ENCODE measurements at places on chromosomes 5 and 9. TPM values are rescaled to one million over a fixed set of nuclear protein-coding genes. Genes with fewer than 3 reads are reported as not detected.
A peak's percentile ranks its signal among the peaks of the same experiment; 100 is the strongest.

Gene N4BP3
- 3.8 TPM for total RNA-seq

GRCh38 chr9:131593091-131593820 lies 47.9 kb downstream of the PRRT1B start:
- ATAC-seq, result no peak

GRCh38 chr5:137609127-137609526 lies 110.0 kb upstream of the SPOCK1 start:
- ATAC-seq, result no peak

DNA sequence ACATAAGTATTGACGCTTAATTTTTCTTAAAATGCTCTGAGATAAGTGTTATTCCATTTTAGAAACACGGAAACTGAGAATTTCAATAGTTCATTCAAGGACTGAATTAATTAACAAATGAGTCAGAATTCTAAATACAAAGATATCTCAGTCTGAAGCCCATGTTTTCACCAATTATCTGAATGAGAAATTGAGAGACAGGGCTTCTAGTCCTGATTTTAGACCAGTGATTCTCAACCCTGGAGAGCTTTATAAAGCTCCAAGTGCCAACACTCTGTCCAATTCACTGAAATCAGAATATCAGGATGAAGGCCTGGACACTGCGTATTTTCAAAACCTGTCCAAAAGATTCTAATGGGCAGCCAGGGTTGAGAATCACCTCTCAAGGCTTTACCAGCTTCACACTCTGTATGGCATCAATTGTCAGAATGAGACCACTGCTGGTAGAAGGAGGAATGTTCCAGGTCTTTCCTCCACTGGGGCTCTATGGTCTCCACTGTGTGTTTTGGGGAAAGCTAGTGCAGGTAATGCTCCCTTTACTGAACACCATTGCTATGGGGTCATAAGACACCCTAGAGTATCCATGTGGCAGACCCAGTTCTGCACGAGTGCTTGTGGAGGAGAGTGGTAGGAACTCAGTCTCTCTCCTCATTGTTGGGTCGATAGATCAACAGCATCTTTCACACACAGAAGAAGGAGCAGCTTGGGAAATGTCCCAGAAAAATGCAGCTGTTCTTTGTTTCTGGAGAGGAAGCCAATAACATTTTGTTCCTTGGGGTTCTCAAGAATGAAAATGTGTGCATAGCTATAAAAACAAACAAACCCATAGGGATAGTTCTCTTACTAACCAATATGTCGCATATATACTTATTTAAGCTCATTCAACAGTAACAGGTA lies 99.7 kb upstream of the OSMR start:
- ATAC-seq, result no peak

Gene HK3
- total RNA-seq, result 0.15 TPM

Gene SAPCD2
- total RNA-seq, result 5.5 TPM

- no peak for ATAC-seq
Measured at GRCh38 chr5:79512049-79512448, 1.9 kb downstream of the HOMER1 start.

DNA sequence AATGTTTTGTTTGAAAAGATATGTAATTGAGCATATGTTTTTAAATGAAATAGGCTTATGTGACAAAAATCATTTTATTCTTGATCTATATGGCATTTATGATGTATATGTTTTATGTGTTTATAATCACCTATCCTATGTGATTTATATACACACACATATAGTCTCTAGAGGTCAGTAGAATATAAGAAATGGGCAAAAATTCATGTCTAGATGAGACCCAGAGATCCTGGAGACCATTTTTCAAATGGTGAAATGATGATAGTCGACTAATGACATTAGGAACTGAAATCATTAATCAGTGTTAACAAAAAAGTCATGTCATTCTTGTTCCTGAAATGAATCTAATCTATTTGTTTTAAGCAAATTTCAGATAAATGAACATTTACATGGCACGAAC lies 709.2 kb upstream of the WWC1 start:
- no peak for ATAC-seq

Gene C5orf63
- total RNA-seq, result 0.89 TPM

Gene PCDHA5
- total RNA-seq, result 5.3 TPM

DNA sequence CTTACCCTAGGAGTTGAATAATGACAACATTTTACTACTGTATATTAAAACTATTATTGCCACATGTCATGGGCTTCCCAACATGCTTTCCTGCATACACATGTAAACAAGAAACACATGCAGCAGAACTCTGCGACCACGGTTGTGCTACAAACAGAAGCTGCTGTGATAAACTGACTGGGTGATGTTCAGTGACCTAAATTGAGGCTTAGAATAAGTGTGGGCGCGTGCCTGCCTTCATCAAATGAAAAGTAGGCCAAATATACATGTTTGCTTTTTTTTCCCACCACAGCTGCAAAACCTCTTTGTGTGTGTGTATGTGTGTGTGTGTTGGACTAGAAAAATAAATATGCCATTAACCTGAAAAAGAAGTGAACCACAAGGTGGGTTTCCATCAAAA lies 1202.1 kb downstream of the PTPRD start:
- no peak for ATAC-seq

DNA sequence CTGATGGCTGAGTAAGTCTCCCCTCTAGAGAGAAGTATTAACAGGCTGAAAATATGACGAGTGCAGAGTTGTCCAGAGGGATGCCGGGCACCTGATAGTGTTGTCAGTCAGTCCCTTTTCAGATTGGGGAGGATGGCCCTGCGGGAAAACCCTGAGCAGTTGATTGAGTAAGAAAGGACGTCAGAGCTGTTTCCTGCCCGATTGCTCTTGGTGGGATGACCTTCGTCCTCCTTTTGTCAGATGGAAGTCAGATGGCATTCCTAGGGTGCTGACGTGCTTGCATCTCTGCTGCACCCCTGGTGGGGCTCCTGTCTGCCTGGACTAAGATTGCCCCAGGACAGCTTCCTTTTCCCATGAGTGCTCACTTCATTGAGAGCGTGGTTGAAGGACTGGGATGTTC lies 9.8 kb downstream of the ZNF354B start:
- ATAC-seq, result no peak

Gene WNT8A
- total RNA-seq, result 0.16 TPM

Gene PHF24
- total RNA-seq, result 0.04 TPM

GRCh38 chr5:178467205-178467567 lies 123.0 kb downstream of the COL23A1 start:
- ATAC-seq, result peak; percentile 26

GRCh38 chr5:53924392-53924791 lies 364.0 kb downstream of the NDUFS4 start:
- ATAC-seq, result no peak

Gene PNPLA7
- 2.7 TPM for total RNA-seq

DNA sequence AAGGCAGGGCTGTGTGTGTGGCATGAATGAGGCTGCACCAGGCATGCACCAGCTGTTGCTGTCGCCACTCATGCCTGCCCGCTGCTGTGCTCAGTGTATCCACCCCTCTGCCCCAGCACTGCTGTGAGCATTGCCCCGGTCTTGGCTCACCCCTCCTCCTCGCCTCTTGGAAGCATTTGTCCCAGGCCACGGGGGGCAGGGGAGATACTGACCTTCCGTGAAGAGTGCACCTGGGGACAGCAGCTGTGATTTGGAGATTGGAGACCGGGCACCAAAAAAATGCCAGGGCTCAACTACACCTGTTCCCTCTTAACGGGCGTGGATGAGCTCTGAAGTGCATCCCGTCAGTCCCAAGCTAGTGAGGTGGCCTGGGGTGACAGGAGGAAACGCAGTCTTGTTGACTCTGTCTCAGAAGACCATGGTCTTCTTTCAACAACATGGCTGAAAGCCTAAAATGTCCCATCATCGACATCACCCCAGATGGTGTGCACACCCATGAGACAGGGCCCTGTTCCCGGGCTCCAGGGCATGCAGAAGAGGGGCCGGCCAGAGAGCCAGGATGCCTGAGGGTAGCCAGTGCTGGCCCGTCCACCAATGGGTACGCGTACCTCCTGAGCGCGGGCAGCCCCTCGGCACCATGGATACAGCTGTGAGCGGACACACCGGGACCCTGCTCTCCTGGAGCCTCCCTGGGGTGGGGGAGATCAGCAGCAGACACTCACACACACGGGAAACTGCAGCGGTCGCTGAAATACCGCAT lies 115.8 kb downstream of the COL5A1 start:
- ATAC-seq, result no peak

DNA sequence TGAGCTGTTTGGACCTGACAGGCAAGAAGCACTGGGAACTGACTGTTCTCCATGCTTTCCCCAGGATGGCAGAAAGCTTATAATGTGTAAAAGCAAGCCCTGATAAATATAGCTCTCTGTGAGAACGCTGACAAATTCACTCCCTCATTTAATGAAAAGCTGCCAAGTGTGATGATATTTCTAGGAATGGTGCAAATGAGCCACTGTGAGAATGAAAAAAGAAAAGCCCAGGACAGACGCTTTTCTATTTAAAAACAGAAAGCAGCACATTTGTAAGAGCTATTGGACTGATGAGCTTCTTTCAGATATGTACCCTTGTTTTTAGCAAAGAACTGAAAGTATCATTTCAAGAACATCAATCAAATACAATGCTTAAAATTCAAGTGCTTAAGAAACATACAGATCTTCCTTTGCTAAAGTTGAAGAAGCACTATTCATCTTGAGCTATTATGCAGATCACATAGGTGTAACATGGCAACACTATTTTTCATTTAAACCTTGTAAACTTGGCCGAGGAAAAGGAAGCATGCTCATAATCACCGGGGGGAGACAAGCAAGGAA lies 842.6 kb upstream of the ACO1 start:
- ATAC-seq, result no peak

GRCh38 chr9:82558855-82559630 lies 503.9 kb downstream of the RASEF start:
- ATAC-seq, result peak; percentile 53

Gene ANKRD18A
- total RNA-seq, result 0.25 TPM

GRCh38 chr5:67149951-67150523 lies 46.6 kb downstream of the CD180 start:
- ATAC-seq, result no peak

GRCh38 chr5:142280066-142281007 lies 44.5 kb downstream of the SPRY4 start:
- peak; percentile 97 for ATAC-seq

GRCh38 chr5:55225346-55225745 lies 1.8 kb downstream of the MCIDAS start:
- ATAC-seq, result no peak

DNA sequence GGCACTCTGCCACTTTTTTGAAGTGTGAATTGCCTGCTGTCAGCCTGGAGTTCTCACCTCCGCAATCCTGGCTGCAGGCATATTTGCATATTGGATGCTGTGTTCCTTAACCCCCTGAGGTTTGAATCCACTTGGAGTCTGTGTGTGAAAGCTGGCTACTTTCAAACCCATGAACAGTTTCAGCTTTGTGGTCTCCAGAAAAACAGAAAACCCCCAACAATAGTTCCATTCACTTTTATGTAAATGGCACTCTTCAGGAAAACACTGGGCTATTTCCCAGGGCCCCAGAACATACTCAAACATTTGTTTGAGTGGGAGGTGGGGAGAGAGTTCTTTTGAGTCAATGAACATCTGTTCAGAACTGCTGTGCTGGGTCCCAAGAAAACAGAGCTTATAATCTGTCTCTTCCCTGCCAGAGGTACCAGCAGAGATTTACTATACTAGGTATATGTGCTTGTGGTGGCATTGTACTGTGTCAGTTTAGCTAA lies 5.0 kb downstream of the NUDT2 start:
- peak; percentile 21 for ATAC-seq

DNA sequence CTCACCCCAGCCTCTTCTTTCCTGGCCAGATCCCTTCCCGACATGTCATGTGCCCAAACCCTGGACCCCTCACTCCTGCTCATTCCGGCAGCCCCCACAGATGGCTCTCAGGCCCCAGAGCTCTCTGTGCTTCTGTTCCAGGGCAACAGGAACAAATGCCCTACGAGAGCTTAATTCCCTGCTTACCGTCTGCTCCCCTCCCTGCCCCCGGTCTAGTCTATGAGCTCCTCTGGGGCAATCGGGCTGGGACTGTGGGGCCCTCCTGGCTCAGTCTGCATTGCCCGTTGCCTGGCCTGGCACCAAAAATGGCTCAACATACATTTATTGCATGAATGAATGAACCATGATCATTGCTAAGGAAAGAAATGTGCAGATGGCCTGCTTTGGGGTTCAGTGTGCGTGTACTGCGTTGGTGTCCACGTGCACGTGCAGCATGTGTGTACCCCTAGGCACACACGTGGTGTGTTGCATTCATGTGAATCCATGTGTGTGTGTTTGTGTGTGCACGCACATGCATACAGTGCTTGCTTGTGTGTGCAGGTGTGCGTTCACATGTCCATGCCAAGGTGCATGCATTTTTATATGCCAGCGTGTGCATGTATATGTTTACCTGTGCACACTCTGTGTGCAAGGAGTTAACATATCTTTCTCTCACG lies 201.2 kb upstream of the IER5L start:
- ATAC-seq, result no peak

Gene NIPAL4
- total RNA-seq, result 0.27 TPM

DNA sequence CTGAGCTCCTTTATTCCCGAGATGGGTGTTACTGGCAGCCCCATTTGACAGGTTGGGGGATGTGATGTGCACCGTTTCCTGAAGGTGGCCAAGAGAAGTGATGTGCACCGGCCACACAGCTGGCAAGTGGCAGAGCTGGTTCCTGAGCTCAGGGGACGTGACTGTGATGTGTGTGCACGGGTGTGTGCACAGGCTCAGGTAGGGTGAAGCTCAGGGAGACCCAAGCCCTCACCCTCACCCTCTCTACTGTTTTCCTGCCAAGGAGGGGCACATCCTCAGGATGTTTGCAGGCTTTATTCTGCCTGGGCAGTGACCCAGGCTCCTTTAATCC lies 56.6 kb downstream of the WWC1 start:
- ATAC-seq, result no peak

DNA sequence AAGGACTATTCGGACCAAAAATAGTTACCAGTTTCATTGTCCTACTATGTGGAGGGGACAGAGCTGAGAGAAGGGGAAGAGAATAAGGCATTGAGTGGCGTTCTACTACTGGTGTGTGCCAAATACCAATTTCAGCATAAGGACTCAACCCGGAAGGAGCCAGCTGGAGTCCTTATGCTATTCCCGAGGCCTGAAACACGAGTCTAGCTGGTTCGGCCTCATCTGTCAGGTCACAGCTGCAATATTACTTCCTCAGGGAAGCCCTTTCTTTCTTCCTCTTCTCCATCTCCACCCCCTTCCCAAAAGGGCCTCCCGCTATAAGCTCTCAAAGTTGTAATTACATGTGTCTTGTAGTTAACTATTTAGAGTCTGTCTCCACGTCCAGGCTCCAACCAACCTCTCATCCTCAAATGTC lies 20.5 kb upstream of the FER start:
- no peak for ATAC-seq

GRCh38 chr9:128370367-128370751 lies 815 bp upstream of the URM1 start:
- ATAC-seq, result no peak

- ATAC-seq, result no peak
Measured at GRCh38 chr9:134964271-134965055, 46.8 kb upstream of the FCN1 start.

- no peak for ATAC-seq
Measured at GRCh38 chr9:2324742-2325141, 296.8 kb upstream of the VLDLR start.

Gene IL13
- 0.36 TPM for total RNA-seq

- no peak for ATAC-seq
Measured at GRCh38 chr9:125387861-125388524, 126.4 kb downstream of the GAPVD1 start.

Gene AK1
- 38.2 TPM for total RNA-seq

Gene SOX30
- 0.09 TPM for total RNA-seq

GRCh38 chr5:173233347-173234128 lies 1.5 kb downstream of the NKX2-5 start:
- no peak for ATAC-seq

GRCh38 chr5:150141544-150142184 lies 14.0 kb downstream of the PDGFRB start:
- no peak for ATAC-seq

Gene PROB1
- total RNA-seq, result 2.8 TPM
